ENCODE measurements at places on chromosomes 3 and 15. TPM values are rescaled to one million over a fixed set of nuclear protein-coding genes. Genes with fewer than 3 reads are reported as not detected.

The SCN5A gene
- total RNA-seq = 1.3 TPM

The CHRNA7 gene
- total RNA-seq = 8.8 TPM

The RBP2 gene
- not detected for total RNA-seq

The NISCH gene
- 139 TPM for total RNA-seq

The ARID3B gene
- 18.2 TPM for total RNA-seq

The SOX2 gene
- total RNA-seq = 93.6 TPM

The ERICH6 gene
- not detected for total RNA-seq

The GOLGA8J gene
- not detected for total RNA-seq
